ENCODE measurements at places on chromosomes 7 and 10. TPM values are rescaled to one million over a fixed set of nuclear protein-coding genes. Genes with fewer than 3 reads are reported as not detected.

The CARD11 gene
- total RNA-seq = 9.7 TPM

The CALML3 gene
- not detected for total RNA-seq

The CYP2C19 gene
- total RNA-seq = 0.41 TPM

The RELN gene
- total RNA-seq = 17.8 TPM

The HOXA4 gene
- 10.3 TPM for total RNA-seq

DNA sequence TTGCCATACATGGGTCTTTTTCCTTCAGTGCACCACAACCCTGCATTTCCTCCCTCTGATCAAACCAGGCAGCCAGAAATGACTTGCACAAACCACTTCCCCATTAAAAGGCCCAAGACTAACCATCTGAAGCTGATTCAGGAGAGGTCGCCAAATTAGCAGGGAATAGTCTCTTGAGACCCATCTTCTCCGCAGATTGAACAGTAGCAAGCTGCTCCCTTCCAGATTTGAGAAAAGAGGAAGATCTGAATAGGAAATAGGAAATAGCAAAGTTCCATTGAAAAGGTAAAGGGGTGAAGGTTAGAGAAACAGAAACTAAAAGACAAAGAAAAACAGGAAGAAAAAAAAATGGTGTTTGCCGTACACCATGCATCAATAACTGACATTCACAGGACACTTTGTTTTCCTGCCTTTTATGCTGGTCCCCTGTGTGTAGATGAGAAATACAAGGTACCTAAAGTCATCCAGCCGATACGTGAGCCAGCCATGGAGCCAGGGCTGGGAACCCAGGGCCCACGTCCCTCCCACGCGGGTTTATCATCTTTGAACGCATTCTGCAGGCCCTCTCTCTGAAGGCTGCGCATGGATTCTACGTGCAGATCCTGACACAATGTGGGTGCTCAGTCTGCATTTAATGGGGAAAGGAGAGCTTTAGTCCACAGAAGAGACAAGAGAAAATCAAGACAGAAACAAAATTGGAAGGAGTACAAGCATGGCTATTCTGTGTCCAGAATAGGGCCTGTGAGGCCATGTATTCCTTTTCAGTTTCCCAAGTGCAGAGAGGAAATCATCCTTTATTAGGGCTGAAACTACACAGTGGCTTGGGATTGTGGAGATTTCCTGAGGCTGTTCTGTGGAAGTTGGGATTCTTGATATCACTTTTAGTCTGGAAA, 268.4 kb upstream of the NPVF start:
- no peak for DNase-seq

GRCh38 chr7:19747740-19748339, 25.6 kb downstream of the TMEM196 start:
- peak; percentile 33 for DNase-seq

DNA sequence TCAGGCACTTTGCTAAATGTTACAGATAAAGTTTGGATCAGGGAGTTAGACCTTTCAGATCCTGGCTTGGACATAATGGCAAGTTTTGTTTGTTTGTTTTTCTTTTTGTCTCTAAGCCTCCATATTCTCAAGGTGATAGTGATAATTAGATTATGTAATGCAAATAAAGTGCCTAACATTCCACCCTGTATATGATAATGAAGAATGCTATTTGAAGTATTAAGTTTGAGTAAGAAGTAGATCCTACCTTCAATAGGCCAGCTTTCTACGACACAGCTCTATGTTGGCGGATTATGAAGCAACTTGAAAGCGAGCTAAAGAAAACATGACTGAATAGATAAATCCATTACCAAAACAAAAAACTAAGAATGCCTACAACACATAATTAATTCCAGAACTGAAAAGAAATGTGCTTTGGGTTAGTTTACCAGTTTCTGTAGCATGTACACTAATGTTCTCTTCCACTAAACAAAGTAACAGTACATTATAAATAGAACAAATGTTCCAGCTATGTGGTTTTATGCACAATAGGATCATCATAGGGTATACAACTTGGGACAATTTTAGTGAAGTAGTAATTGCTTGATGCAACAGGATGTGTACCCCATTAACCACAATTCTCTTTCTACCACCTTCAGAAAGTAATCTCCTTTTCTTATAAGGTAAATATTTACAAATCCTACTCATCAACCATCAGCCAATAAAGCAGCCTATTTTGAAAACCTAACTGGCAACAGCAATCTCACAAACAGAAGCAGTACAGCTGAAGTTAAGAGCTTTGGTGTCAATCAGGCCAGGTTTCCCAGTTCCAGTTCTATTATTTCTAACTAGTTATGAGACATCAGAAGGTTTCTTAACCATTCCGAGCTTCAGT, 1.5 kb downstream of the SEM1 start:
- DNase-seq = no peak

- no peak for DNase-seq
These were observed 8.8 kb downstream of the NAPEPLD start for GRCh38 chr7:103140061-103140460.

- DNase-seq = no peak
These were observed 162.0 kb upstream of the PRPS1L1 start for GRCh38 chr7:18189500-18190126.

DNA sequence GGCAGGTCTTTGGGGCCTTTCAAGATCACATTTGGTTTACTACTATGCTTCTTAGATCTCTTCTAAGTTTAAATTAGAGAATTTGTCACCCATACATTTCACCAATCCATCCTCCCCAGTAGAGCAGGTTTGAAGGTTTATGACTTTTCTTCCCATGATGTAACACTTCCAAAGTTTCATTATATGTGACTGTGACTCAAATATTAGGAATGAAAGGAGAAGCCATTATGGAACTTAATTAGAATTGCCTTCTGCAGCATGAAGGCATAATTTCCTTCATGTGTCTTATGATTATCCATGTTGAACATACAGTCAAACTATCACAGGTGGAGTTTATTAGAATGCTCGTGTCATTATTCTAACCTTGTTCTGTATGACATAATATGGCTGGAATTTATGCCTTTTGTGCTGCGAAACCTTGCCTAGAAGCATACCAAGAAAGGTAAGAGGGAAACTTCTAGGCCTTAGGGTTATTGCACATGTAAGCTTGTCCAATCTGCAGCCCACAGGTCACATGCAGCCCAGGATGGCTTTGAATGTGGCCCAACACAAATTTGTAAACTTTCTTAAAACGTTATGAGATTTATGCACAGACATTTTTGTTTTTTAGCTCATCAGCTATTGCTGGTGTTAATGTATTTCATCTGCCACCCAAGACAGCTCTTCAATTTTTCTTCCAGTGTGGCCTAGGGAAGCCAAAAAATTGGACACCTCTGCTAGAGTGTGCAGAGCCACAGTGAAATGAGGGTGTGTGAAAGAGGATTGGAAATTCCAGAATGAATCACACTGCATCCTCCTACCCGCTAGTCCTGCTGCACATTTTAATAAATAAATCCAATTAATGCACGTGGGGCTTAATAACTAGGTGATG, 133.6 kb downstream of the TMEM26 start:
- DNase-seq = no peak

- DNase-seq = no peak
These were observed 81.6 kb upstream of the MSRB2 start for GRCh38 chr10:23013581-23014335.

DNA sequence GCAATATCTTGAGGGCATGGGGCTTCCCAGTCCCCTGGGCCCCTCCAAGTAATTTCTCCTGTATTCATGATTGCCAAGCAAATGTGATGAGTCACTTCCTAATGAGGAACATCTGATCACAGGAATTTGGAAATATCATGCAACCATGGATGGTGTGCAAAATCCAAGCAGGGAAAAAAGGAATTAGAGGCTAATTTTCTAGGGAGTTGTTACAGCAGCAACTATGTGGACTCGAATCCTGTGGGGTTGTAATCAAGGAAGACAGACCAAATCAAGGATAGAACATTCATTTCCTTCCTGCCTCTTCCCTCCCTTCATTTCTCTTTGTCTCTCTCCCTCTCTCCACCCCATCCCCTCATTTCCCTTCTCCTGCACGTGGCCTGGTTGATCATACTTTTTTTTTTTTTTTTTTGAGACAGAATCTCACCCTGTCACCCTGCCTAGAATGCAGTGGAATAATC, 23.9 kb upstream of the AGFG2 start:
- peak; percentile 45 for DNase-seq

DNA sequence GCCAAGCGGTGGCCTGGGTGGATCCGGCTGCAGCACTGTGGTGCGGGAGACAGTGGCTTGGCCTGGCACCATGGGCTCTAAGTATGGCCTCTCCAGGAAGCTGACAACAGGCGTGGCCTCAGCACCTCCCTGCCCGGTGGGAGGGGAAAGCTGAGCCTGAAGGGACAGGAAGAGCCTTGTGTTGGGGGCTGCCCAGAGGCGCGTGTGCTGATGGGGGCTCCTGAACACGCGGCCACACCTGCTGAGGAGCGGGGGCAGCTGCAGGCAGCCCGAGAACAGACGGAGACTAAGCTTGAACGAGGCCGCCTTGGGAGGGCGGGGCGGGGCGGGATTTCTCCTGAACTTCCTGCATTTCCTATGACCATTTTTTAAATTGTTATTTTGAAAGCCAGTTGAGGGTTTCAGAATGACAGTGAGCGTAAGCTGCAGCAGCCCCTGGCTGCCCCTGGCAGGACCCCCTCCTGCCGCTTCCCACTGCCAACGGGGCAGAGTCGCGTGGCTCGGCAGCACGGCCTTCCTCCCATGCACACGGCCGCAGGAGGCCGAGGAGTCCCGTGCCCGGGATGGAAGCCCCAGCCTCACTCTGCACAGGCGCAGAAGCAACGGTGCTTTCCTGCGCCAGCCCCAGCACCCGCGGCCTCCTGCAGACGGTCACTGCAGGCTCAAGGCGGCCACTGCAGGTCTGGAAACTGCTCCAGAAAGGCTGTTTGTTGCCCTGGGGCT, 43.2 kb downstream of the DPYSL4 start:
- no peak for DNase-seq

All from Caki2 (cell line).